Liver (tissue), 10 donors: ENCODE measurements at places on chromosomes 4 and X.

DNA sequence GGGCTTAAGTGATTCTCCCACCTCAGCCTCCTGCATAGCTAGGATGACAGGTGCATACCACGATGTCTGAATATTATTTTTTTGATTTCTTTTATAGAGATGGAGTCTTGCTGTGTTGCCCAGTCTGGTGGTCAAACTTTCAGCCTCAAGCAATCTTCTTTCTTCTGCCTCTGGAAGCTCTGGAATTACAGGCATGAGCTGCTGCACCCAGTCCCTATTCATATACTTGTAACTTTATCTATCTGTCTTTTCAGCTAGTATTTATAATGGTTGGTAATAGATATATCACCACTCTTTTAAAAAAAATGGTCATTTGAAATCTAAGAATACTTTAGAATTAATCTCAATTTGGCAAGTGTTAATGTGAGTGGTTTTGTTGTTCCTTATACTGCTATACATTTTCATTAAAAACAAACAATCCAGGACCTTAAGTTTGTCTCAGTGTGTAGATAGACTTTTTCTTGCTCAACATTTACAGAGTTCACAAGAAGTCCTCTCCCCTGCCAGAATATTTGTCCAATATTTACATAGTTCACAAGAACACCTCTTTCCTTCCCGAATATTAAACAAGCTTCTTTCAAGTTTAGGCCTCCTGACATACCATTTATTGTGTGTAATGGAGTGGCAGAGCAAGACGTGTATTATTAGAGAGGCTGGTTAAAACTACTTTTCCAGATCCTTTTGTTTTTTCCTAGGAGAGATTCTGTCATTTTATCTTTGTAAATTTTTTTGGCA is 1197.4 kb upstream of the ADGRL3 start:
- DNase-seq: no peak

- DNase-seq: no peak
Observed at GRCh38 chr4:105155426-105155825, 8.8 kb downstream of the TET2 start.

DNA sequence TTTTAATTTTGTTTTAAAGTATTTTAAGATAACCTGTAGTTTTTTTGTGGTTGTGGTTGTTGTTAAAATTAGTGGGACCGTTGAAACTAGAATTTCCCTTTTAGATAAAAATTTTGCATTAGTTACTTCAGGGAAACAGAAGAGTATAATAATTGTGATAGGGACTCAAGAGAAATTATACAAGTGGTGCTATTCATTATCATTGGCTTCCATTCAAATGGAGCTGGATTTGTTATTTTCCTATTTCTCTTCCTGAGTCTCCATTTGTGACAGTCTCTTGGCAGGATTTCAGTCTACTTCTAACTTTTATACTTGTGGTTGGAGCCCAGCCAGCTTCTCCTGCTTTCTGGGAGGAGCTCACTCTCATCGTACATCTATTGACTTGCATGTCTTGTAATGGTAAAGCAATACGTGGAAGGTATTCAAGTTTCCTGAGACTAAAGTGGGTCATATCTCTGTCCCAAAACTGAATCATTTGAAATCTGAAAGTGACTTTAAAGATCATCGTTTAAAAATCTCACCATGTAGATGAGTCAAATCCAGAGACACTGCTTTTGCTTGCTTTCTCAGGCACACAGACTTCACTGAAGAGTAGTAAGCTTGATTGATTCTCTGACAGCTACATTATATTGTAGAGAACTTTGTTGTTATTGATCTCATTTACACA is 155.8 kb downstream of the RPA4 start:
- no peak for DNase-seq

- no peak for DNase-seq
Observed at GRCh38 chrX:41142130-41142910, 57.1 kb downstream of the USP9X start.

GRCh38 chr4:181957088-181957487 is 286.1 kb upstream of the TENM3 start:
- DNase-seq: no peak

DNA sequence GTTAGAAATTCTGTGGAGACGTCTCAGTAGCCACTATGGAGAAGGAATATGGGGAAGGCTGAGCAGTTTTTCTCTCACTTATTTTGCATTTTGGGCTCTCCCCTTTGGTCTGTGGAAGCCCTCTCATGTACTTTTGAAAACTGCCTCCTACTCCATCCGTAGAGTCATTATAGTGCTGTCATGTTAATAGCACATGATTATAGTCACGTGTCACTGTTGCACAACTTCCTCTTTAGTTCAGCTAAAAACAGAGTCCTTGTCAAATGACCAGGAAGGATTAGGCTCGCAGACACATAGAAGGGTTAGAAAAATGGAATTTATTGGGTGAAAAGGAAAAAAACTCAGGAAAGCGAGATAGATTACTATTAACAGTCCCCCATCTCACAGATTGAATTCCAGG is 258.2 kb upstream of the CXorf51A start:
- DNase-seq: no peak

GRCh38 chr4:86185659-86186058 is 174.2 kb downstream of the MAPK10 start:
- no peak for DNase-seq

DNA sequence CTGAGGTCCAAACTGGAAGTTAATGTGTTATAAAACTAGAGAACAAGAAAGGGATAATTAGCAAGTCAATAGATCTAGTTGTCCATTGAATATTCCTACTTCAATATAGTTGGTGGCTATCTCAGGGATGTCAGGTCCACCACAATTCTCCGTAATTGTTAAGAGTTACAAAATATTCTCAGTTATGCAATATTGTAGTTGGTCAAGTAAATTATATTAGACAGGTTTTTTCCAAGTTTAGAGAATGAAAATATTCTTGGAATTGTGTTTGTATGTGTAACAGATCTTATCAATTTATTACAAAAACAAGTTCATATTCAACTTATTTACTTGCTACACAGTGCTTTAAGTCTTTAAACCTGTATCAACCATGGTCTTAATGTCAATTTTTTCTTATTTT is 547.4 kb downstream of the SPRY1 start:
- DNase-seq: no peak

DNA sequence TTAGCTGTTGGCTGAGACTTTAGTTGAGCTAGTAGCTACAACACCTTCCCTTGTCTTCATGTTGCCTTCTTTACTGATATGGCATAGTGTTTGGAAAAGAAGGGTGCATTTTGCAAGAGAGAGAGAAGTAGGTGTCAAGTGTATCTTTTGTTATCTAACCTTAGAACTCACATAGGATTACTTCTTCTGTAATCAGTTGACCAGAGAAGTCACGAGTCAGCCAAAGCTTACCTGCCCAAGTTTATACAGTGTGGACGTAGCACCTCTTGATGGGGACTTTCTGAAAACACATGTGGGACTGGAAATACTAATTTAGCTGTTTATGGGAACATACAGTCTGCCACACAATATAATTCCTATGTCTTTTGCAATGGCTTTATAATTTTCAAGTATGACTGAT is 56.0 kb downstream of the UGT8 start:
- DNase-seq: no peak

- DNase-seq: no peak
Observed at GRCh38 chr4:70508801-70509200, 9.6 kb upstream of the AMTN start.
